ENCODE measurements at places on chromosomes 12 and 14.

GRCh38 chr12:120139958-120140357 is 23.4 kb upstream of the RAB35 start:
- DNase-seq, result no peak

GRCh38 chr12:4011597-4011996 is 138.4 kb upstream of the PARP11 start:
- no peak for DNase-seq

DNA sequence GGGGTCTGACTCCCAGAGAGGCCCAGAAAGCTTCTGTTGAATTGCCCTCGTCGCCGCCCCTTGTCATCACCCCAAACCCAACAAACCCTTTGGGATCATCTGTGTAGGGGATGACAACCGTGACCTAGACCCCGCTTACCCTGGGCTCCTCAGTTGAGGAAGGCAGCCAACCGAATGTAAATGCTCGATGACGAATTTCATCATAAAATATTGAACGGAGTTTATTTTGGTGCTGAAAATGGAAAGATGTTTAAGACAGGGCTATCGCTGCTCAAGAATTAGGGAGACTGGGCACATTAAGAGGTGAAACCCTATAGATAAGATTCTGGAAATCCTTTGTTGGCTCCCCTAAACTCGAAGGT is 512 bp downstream of the ACTR10 start:
- DNase-seq, result no peak

DNA sequence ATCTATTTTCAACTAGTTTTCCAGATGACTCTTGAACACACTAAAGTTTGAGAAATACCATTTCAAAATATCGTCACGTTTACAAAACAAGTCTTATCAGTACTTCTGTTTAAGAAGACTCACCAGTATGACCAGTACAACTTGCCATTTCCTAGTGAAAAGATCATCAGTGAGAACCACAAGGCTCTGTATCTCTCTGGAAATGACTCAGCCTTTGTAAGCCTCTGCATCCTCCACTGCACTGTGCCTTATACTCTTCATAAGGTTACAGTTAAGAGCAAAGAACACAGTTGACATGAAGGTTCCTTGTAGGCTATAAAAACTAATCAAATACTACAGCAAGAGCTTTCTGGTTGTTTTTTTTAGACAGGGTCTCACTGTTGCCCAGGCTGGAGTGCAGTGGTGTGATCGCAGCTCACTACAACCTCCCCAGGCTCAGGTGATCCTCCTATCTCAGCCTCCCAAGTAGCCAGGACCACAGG is 5.7 kb upstream of the VTI1B start:
- DNase-seq, result no peak

- DNase-seq, result peak; percentile 91
These were observed 356.5 kb upstream of the ATP2B1 start for GRCh38 chr12:90064852-90065801.

DNA sequence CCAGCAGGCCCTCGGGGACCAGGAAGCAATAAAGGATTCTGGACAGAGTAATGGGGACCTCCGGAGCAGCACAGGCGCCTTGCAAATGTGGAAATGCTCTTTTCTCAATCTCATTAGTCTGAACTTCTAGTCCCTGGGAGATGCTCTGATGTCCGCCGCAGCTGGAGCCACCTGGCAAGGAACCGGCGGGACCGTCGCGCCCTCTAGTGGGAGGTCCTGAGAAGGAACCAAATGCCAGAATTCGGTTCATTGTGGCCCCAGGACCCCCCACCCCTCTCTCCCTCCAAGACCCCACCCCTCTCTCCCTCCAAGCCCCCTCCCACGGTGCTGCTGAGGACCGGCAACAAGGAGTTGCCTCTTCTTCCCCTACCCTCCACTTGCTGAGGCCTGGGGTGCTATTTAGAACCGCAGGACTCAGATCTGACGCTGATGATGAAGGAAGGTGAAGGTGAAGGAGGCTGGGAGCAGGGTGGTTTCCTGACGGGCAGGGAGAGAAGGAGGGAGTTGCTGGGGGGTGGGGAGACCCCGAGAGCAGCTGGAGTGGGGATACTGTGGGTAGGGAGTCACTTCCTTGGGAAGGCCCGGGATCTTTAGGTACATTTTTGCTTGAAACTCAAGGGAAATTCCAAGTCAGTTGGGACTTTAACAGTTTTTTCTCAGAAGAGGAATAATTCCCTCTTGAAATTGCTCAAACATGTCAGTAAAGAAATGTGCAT is 42.5 kb downstream of the SMIM41 start:
- DNase-seq, result peak; percentile 45

DNA sequence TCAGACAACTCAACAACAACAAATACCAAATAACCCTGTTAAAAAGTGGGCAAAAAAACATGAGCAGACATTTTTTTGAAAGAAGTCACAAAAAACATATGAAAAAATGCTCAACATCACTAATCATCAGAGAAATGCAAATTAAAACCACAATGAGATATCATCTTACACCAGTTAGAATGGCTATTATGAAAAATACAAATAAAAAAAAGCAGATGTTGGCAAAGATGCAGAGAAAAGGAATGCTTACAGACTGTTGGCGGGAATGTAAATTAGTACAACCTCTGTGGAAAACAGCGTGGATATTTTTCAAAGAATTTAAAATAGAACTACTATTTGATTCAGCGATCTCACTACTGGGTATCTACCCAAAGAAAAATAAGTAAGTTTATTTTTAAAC is 114.0 kb downstream of the SLC38A4 start:
- no peak for DNase-seq

DNA sequence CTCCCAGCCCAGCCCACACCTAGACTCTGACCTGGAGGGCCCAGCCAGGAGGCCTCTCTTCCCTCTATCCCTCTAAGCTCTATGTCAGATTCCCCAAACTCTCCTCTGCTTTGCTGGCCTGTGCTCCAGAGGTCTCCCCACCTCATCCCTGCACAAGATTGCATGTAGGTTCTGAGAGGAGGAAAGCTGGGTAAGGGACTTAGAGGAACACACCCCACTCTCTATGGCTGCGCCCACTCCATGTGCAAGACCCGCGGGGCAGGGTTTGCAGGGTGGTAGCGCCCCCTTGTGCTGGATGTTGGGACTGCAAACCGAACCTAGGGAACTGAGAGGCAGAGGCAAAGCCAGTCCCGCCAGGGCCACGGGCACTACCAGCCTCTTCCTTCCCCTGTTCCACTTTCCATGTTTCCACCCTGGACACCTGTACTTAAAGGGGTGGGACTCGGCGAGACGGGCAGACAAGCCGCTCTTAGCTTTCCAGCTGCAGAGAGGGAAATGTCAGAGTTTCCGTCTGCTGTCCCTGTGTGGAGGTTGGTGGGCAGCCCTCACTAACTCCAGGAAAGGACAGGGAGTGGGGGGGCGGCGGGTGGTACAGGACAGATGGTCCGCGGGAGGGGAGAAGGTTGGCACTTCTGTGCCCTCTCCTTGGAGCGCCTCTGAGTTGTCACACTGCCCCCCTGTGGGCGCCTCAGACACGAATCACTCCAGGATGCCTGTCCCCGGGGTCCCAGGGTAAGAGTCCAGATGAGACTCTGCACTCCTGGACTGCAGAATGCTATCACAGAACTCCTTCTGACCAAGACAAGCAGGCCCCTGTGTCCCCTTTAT is 16.8 kb downstream of the MMP14 start:
- DNase-seq, result peak; percentile 60

GRCh38 chr12:46373301-46374296 is 1.0 kb upstream of the SLC38A2 start:
- no peak for DNase-seq

GRCh38 chr12:90922145-90922627 is 32.8 kb downstream of the CCER1 start:
- DNase-seq, result no peak

GRCh38 chr12:53097564-53098353 is at the start of gene IGFBP6:
TSS of gene IGFBP6 (plus strand) at chr12:53097667. CDS start at chr12:53097718, 51 bp downstream.
- DNase-seq, result peak; percentile 18

DNA sequence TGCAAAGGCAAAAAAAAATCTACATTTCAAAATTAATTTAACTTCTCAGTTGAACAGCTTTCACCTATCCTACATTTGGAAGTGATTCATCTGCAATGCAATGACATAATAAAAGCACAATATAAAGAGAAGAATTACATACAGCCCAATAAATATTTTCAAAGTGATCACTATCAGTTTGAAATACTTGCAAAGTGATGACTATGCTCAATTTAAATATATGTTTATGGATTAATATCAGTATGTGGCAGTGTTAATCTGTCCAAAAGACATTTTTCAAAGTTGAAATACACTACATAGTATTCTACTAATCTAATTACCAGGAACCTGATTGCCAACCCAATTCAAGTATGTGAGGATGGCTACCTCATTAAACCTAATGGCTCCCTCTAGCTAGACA is 460.7 kb upstream of the ATXN7L3B start:
- DNase-seq, result no peak

GRCh38 chr12:96170328-96170727 is 23.8 kb upstream of the ELK3 start:
- DNase-seq, result no peak

DNA sequence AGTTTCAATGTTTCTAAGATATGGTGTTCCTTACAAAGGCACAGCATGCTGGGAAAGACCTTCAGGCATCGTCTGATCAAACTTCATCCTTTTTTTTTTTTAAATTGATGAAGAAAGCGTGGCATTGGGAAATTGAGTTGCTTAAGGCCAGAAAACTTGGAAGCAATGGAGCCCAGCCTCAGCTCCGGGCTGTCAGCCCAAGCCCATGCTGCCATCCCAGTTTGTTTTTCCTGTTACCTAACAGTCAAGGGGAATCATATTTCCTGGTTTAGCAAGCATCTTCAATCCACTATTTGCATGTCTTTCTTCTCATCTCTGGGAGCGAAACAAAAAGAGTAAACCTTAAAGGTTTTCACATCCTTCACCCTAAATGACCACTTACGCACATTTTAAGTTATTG is 200.2 kb downstream of the CHST11 start:
- peak; percentile 43 for DNase-seq

- no peak for DNase-seq
These were observed 12.4 kb downstream of the BEST3 start for GRCh38 chr12:69686731-69687130.

DNA sequence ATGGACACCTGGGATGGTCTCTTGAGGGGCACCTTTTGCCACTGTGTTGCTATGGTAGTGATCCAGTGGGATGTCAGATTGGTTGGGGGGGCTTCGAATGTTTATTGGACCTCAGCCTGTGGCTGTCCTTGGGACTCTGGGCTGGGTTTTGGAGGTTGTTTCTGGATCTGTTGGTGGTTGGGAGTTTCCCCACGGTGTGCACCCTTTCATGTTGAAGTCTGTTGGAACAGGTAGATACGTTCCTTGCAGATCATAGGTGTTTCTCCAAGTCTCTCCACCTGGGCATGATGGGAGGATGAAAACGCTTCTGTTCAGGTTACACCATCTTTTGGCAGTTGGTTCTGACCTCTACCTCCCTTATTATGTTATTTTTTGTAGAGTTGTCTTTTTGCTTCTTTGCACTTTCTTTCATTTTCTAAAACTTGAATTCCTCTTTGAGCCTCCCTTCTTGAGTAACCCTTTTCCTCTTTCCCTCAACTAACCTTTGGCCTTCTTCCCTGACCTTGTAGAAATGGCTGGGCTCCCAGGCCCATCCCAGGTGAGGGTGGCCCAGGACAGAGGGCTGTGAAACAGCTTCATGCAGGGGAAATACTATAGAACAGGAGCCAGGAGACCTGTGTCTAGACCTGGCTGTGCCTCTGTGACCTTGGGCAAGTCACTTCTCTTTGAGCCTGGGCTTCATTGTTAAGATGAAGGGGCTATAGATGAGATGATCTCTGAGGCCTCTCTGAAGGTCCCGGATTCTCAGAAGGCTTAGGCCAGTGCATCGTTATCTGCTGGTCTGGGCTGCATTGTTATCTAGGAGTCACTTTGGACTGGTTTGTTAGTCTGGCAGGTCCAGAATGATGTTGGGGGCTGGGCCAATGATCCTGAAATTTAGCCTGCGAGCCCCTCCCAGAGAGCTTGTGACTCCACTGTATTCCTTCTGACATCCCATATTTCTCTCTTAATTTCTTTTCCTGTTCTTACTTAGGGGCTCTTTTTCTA is 2.0 kb downstream of the ATN1 start:
- no peak for DNase-seq

DNA sequence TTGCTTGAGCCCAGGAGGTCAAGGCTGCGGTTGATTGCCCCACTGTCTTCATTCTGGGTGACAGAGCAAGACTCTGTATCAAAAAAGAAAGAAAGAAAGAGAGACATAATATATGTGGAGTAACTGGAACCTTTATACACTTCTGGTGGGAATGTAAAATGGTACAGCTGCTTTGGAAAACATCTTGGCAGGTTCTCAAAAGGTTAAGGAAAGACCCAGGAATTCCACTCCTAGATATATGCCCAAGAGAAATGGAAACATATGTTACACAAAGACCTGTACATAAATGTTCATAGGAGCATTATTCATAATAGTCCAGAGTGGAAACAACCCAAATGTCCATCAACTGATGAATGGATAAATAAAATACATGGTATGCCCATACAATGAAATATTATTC is 7.2 kb downstream of the RBMS2 start:
- DNase-seq, result no peak

GRCh38 chr12:111467092-111467856 is 61.6 kb downstream of the SH2B3 start:
- DNase-seq, result no peak

GRCh38 chr12:55937981-55938380 is 7.0 kb downstream of the DGKA start:
- DNase-seq, result no peak

- no peak for DNase-seq
These were observed 22.7 kb upstream of the MGST1 start for GRCh38 chr12:16324772-16325171.

DNA sequence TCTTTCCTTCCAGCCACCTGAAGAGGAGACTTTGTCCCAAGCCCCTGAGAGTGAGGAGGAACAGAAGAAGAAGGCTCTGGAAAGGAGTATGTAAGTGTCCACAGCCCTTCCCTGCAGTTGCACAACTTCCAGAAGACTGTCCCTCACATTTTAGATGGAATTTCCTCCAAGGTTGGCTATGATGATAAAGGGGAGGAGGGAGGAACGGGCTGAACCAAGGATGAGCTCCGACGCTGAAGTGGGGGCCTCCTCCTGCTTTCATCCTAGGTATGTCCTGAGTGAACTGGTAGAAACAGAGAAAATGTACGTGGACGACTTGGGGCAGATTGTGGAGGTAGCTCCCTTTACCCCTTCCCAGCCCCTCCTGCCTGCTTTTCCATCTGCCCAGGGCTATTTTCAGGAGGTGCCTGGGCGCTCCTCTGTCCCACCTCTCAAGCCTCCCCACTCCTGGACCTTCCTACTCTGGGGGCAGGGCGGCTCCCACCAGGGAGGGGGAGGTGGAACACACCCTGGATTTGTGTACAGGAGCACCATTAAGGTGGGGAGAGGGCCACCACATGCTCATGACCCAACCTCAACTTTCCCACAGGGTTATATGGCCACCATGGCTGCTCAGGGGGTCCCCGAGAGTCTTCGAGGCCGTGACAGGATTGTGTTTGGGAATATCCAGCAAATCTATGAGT is 2.3 kb downstream of the ARHGEF25 start:
- DNase-seq, result no peak

GRCh38 chr14:54665946-54666345 is 99.0 kb downstream of the SAMD4A start:
- DNase-seq, result no peak

GRCh38 chr12:51326698-51327439 is 2.9 kb upstream of the BIN2 start:
- no peak for DNase-seq

- DNase-seq, result peak; percentile 85
These were observed 782 bp upstream of the PIWIL1 start for GRCh38 chr12:130336723-130337487.

All from DMS153 (cell line).